H4 (cell line): ENCODE measurements at places on chromosomes 3 and 15. TPM values are rescaled to one million over a fixed set of nuclear protein-coding genes. Genes with fewer than 3 reads are reported as not detected.

The IL17RD gene
- 0.55 and 0.56 TPM in 2 replicates for total RNA-seq

- no peak for DNase-seq
These were observed 41.1 kb downstream of the IFT57 start for GRCh38 chr3:108181172-108181571.

The FOXB1 gene
- total RNA-seq, result not detected in 2 replicates

DNA sequence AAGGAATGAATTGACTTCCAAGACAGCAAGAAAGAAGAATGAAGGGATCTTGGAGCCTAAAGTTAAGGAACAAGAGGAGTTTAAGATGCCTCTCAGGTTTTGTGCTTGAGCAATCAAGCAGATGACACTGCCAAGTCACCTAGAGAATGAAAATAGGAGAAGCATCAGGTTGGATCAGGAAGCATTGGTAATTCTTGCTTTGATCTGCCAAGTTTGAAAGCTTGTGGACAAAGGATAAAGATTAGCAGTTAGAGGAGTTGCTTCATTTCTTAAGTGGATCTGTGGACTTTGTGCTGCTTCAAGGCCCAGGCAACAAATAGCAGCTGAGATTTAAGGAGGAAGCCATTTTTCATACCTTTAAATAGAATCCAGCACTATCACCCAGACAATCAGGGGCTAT is 35.6 kb downstream of the FRMD5 start:
- no peak for DNase-seq

DNA sequence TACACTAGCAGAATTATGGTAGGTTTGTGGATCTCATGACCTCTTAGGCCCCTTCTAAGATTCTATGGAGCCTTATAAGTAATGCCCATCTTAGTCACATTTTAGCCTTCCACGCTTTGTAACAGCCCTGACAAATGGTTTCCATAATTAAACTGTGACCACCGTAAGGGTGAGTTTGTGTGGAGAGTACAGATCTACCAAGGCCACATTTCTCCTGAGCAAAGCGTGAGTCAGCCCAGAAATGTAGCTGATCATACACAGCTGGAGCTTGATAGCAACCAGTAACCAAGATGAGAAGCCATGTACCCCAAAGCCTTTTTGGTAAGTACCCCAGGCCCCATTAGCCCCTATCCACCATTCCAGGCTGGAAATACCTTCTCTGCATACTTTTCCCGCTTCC is 31.7 kb downstream of the CHAC1 start:
- no peak for DNase-seq

DNA sequence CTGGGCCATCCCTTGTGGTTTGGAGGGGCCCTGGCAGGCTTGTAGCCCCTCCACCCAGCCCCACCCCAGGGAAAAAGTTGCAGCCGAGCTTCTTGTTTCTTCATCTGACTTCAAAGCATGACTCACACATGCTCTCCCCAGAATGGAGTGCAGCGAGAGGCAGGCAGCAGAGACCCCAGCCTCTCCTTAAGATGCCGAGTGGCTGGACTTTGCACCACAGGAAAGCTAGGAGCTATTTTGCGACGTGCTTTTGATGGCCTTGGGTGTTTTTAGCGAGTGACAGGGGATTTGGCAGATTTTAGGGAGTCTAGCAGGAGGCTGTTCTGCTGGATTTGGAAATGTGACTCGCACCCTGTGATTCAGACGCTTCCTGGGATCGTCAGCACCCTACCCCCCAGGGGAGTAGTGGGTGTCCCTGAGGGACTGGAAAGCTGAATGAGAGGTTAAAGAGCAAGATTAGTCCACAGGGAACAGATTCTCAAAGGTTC is 14.2 kb downstream of the BAHD1 start:
- no peak for DNase-seq

GRCh38 chr3:32325927-32326326 is 65.7 kb upstream of the CMTM7 start:
- peak; percentile 7 for DNase-seq
